ENCODE measurements at places on chromosomes 5 and 9.

DNA sequence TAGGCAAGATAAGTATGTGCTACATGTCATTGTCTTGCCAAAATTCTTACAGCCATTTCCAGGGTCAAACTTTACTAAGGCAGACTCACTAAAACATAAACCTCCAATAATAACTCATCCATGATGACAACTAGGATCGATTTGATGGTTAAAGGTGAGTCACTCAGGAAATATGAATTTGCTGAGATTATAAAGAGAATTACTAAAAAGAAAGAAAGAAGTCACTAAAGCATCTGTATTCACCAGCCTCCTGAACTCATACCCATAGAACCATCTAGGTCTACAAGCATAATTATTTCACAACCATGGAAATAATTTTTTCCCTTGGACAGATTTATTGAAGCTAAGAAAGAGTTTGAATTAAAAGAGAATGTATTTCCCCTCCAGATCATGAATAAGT lies 258.6 kb downstream of the TLE1 start:
- ATAC-seq = no peak

DNA sequence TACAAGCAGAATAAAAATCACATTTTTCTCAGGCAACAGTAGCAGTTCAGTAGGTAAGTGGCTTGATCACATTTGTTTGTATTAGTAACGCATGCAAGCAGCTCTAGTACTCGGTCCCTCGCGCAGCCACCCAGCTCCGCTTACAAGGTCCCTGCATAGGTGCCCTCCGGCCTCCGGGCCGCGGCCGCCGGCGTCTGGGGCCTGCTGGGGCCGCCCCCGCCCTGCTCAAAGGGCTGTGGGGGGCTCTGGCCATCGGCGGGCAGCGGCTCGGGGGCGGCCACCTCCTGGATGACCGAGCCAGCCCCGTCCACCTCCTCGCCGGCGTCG lies 50.2 kb upstream of the UBAC1 start:
- ATAC-seq = no peak

DNA sequence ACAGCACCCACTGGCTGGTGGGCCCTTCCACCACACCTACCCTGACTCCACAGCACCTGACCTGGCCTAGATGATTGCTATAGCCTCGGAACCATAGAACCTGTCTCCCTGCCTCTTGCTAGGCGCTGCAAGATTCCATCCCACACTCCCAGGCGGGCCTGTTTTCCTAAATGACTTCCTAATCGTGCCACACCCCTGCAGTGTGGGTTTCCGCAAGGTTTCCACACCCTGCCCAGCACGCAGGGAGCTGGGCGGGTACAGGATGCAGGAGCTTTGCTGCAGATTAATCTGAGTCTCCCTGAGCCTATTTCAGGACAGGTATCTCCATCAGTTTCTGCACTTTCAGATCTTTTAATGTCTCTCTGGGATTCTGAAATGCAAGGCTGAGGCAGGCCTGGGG lies 62.9 kb downstream of the SHB start:
- peak; percentile 31 for ATAC-seq

- ATAC-seq = no peak
Observed at GRCh38 chr5:78399116-78399515, 38.7 kb downstream of the SCAMP1 start.

GRCh38 chr5:134590992-134591659 lies 41.5 kb downstream of the SAR1B start:
- no peak for ATAC-seq

- ATAC-seq = no peak
Observed at GRCh38 chr5:137206030-137206715, 293.0 kb downstream of the SPOCK1 start.

DNA sequence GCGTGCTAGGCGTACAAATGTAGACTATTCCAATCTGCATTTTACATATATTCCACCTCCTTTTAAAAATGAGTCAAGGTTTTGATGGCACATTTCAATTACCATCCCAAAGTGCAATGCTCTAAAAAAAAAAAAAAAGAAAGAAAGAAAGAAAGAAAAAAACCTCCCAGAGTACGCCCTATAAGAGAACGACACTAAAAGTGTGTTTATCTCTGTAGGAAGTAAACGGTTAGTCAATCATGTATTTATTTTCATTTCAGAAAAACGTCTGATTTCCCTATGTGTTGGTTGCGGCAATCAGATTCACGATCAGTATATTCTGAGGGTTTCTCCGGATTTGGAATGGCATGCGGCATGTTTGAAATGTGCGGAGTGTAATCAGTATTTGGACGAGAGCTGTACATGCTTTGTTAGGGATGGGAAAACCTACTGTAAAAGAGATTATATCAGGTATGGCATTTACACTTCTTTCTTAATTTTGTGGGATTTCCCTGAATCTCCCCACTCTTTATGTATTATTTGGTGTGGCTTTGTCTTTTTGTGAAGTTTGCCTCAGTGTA lies 1.1 kb downstream of the ISL1 start:
- ATAC-seq = no peak

DNA sequence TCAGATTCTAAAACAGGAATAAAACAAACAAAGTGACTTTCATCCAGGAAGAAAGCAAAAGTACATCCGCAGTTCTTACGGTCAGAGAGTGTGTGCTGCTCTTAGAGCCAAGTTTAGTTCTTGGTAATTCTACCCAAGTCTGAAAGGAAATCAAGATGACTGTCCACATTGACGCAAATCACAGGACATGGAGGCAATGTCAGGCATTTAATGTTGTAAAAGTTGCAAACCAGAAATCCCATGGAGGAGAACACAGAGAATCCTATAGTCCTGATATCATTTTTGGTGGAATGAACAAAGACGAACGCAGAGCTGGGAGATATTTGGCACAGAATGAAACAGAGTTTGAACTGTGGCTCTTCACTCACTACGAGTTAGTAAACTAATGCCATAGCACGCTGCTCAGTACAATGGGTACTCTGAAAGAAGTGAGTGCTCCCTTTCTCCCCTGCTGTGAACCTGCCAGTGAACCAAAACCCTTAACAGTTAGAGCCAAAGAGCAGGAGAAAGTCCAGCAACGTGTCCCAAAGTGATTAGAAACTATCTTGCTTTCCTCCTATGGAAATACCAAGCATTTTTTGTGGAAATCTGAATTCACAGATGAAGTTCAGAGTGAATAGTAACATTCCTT lies 74.3 kb downstream of the MUSK start:
- ATAC-seq = peak; percentile 54

DNA sequence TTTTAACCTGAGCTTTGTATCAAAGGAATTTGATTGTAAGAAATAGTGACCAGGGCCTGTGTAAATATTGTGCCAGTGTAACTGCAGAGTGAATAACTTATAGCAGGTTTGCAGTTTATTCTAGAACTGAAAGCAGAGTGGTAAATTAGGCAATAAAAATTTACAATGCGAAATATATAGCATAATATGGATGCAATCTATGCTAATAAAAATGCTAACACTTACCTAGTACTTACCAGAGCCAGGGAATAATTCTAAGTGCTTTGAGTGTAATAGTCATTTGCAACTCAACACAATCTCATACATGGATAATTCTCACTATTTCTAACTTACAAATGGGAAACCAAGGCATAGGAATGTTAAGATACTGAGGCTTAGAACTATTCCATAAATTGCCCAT lies 303.4 kb downstream of the ISL1 start:
- no peak for ATAC-seq

GRCh38 chr9:70852711-70853240 lies 268.6 kb downstream of the TRPM3 start:
- ATAC-seq = no peak

DNA sequence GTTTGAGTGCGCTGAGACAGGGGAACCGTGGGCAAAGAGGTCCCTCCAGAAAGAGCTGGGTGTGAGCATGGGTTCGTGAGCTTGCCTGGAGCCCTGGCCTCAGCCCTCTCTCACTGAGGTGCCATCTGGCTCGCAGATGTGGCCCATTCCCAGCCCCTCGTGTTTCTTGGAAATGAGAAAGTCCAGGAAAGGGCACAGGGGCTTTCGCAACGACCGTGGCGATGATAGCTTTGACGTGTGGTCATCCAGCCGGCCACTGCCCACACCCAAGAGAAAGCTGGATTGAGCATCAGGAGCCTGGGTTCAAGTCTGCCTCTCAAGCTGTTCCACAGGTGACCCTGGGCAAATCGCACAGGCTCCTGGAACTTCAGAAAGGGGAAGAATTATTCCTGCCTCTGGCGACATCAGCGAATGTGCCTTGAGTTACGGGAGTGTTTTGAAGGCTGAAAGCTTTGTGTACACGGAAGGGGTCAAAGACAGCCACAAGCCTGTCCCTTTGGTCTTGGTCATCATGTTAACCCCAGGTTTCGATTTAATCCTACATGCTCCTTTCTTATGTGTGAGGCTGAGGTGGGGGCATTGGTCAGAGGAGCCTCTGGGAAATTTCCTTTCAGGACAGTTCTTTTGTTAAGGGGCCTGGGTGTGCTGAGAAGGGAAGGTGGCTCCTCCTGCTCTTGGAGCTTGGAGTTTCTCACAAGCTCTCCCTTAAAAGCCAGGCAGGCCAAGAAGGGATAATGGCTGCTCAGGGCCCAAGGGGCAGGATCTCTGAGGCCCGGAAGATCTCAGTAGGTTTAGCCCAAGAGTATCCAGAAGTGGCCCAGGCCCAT lies 41.7 kb upstream of the IL17B start:
- peak; percentile 27 for ATAC-seq

DNA sequence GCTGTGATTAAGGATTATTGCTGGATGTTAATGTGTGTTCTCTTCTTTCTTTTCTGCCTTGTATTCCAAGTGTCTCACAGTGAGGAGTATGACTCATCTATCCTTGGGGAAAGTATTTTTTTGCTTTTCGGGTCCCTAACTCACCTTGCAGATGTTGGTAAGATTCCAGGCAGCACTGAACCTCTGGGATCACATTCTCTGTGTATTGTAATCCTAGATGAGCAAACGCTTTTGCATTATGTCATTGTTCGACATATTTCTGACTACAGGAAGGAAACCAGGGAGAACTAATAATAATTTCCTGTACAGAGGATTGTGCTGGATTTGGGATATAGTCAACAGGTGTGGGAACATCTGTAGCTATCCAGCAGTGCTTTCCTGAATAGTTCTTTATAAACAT lies 246.1 kb upstream of the TUT7 start:
- ATAC-seq = no peak

- peak; percentile 76 for ATAC-seq
Observed at GRCh38 chr5:65190328-65191053, 291.2 kb downstream of the ADAMTS6 start.
